ENCODE measurements at places on chromosomes 16 and 17.

DNA sequence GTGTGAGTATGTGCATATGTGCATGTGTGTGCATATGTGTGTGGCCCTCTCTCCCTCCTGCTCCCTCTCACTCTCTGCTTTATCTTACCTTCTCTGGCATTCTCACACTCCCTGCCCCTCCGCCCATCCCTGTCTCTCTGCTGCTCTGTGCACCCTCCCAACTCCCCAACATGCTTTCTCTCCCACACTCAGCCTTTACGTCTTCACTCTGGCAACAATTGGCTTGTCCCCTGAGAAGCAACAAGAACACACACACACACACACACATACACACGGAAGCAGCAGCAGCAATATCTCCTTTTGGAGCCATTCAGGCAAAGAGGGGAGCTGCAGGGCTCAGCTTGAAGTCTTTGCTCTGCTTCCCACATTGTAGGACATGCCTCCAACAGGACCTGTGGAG, 27.8 kb downstream of the PITPNM3 start:
- no peak for DNase-seq

- DNase-seq: no peak
Measured at GRCh38 chr17:38476549-38476948, 48.3 kb downstream of the ARHGAP23 start.

- DNase-seq: no peak
Measured at GRCh38 chr17:16214190-16215001, 938 bp downstream of the NCOR1 start.

- DNase-seq: no peak
Measured at GRCh38 chr16:51153577-51154031, 2.5 kb upstream of the SALL1 start.

DNA sequence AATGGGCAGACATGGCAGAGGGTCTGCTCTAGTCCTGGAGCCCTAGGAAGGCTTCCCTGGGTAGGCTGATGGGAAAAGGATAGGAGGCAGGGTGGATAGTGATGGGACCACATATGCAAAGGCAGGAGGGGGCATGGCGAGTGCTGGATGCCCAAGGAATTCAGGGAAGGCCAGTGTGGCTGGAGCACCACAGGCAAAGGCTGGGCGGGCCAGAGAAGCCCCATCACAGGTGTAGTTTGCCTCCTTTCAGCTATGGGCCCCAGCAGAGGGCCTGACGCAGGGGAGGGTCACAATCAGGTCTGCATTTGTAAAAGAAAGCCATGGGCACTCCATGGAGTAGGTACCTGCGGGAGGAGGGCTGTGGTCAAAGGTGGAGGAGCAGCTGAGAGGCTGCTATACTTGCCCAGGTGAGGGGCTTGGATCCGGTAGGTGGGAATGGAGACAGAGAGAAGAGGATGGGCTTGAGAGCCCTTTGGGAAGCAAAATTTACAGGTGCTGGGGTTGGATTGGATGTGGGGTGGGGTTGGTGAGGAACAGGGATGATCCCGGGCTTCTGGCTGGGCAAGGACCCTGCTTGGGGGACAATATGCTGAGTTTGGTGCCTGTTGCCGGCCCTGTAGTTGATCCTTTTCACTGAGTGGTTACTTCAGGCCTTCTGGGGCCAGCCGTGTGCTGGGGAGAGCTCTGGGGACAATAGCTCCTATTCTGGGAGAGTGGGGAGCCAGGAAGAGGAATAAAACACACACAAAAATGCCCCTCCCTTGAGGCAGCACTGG, 6.5 kb upstream of the COL1A1 start:
- DNase-seq: no peak

DNA sequence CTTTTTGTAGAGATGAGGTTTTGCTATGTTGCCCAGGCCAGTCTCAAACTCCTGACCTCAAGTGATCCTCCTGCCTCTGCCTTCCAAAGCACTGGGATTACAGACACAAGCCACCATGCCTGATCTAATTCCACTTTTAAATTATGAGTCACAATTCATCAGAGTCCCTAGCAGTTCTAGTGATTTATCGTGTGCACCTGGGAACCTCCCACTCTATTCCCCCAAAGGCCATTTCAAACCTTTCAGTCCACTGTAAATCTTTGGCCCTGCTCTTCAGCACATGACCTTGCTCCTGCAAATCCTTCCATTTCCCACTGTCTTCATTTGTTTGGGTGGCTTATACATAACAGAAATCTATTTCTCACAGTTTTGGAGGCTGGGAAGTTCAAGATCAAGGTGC, 73.0 kb downstream of the HS3ST2 start:
- no peak for DNase-seq

- DNase-seq: no peak
Measured at GRCh38 chr17:78803186-78803845, 21.2 kb upstream of the CYTH1 start.

DNA sequence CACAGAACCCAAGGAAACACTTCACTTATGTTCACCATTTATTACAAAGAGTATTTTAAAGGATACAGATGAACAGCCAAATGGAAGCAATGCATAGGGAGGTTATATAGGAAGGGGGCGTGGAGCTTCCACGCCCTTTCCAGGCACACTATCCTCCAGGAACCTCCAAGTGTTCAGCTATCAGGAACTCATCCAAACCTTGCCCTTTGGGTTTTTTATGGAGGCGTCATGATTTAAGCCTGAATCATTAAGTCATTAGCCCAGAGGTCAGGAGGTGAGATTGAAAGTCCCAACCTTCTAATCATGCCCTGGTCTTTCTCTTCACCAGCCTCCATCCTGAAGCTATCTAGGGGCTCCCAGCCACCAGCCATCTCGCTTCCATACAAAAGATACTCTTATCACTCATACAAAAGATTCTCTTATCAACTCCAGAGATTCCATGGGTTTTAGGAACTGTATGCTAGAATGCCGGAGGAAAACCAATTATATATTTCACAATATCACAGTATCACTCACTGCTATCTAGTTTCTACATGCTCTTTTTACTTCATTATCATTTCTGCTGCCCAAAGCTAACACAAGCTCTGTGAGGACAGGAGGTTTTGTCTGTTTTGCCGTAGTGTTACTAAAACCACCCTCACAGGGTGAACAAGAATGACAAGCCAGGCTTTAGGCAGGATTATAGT, 213.4 kb downstream of the SLC39A11 start:
- no peak for DNase-seq

DNA sequence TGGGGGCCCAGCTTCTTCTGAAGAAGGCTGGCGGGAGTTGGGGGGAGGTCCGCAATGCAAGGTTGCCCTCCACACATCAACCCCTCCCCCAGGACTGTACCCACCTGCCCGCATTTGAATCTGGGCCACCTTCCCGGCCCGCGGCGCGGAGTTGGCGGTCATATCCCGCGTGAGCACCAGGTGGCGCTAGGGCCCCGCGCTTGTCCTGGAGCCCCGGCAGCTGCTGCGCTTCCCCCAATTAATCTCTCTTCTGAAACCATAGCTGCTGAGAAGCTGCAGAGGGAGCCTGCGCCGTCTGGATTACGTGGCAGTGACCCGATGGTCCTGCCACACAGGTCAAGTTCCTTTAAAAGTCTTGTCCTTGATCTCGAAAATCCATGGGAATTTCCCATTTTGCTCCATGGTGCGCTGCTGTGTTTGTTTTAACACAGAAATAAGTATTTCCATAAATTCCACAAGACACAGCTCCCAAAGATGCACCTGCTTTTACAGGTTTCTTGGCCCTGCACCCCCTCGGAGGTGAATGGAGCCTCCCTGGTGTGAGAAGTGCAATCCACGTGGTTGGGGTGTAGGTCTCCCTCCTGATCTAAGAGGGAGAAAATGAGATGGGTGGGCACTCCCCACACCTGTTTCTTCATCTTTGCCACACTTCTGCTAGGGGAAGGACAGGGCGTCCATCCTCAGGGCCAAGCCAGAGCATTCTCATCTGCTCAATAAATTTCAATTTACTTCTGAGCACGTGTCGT, 22.1 kb downstream of the COX4I1 start:
- DNase-seq: peak; percentile 86

GRCh38 chr17:17741349-17742023, 60.2 kb downstream of the RAI1 start:
- no peak for DNase-seq

GRCh38 chr17:56130631-56131030, 22.6 kb upstream of the ANKFN1 start:
- DNase-seq: no peak

- no peak for DNase-seq
Measured at GRCh38 chr16:17173281-17173680, 297.5 kb downstream of the XYLT1 start.

DNA sequence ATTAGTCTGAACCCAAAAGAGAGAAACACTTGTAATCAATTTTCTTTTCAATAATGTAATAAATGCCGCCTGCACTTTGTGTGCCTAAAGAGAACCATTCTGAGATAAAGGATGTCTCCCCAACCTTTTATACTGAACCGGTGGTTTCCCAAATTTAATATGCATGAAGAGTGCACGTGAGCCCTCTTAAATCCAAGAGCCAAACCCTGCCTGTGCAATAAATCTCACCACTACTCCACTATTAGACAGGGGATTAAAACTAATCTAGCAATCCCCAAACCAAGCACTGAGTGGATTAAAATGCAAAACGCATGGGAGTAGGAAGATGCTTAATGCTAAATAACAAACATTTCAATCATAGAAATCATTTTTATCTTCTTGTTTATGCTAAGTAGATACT, 351.0 kb upstream of the PSMD7 start:
- no peak for DNase-seq
